ENCODE measurements at places on chromosomes 7 and 10.

- DNase-seq = no peak
Observed at GRCh38 chr10:70355051-70356021, 27.1 kb downstream of the LRRC20 start.

DNA sequence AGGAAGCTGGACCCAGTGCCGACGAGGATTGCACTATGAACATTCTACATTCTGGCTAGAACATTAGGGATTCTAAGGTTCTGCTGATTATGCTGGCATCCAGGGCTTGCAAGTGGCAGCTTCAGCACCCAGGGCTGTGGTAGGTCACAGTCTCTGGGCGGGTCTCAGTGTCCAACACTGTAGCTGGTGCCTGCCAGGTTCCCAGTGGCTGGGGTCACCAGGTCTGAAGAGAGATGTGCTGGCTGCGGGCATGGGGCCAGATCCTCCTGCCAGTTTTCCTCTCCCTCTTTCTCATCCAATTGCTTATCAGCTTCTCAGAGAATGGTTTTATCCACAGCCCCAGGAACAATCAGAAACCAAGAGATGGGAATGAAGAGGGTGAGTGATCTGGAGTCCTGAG, at the start of gene PTTG1IP2:
Gene PTTG1IP2 (plus strand): TSS at position 86 of the 400 bp plus-strand sequence. CDS start 148 bp downstream, at position 234.
- no peak for DNase-seq

DNA sequence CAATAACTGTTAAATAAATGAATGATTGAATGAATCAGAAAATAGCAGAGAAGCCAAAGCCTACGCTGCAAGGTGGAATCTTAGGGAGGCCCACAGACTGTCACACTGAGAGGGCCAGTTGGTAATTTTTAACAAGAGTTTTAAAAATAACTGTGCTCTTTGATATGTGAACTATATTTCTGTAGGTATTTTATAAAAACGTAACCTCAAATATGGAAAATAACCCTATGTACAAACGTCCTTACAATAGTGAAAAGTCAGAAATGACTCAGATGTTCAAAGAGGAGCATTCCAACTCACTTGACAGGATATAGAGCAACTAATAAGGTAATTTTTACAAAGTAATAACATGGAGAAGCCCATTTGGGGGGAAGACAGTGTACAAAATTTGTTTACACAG, 18.9 kb upstream of the TMEM273 start:
- DNase-seq = no peak

GRCh38 chr10:85851325-85851724, 515.3 kb downstream of the GRID1 start:
- no peak for DNase-seq

- DNase-seq = no peak
Observed at GRCh38 chr10:132406181-132406580, 9.2 kb downstream of the PWWP2B start.

DNA sequence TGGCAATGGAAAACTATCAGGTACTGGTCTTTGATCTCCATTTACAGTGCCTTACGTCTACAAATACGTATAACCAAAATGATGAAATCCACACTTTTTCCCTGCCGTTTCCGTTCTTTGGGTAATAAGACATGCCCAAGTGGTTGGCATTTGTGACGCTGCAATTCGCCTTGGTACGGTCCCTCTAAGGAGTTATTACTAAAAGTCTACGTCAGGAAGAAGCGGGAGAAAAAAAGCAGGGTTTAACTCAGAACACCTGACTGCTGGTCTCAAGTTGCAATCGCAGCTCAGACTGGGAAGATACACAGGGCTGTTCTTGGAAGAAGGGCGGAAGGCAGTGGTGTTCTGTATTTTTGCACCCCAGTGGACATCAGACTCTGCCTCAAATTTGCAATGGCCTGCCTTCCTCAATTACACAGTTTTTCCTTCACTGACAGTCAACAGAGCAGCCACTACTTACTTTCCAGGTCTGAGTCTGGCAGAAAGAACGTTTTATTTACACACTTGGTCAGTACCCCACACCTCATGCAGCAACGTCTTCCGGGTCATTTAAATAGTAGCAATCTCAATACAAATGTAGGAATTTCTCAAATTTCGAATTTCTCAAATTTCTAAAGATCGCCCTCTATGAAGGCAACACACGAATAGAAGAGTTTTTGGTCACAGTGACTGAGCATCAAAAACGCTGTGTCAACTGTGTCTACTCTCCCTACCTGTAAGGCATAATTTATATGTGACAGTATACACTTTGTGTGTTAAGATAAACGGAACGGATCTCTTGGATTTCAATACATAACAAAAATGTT, 2.1 kb downstream of the BAIAP2L1 start:
- no peak for DNase-seq

DNA sequence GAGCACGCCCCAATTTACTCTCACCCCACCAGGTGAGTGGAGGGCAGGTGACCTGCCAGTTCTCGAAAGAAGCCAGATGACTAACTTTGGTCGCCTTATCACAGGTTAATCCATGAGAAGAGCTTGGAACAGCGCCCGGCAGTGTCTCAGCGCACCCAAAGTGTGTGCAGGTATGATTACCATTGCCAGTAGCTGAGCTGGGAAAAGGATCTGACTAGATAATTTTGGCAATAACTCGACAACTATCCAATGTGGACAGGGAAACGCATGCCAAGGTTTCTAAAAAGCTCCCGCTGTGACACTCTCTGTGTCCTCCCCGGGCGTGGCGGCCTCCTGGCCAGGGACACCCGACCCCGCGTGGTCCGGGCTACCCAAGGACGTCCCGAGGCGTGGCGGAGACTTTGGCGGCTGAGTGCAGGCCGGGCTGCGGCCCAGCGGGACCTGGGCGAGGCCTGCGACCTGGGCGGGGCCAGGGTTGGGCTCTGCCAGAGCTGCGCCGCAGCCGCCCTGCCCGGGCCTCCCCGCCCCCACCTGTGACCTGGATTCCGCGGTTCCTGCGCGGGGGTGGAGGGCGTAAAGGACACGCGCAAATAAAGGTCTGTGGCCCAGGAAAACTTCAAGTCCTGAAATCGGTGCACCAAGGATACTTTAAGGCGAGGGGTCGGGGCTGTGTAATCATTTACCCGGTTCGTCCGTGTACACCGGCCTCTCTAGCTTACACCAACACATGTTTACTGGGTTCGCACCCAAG, 13.7 kb upstream of the WAPL start:
- DNase-seq = peak; percentile 89

- DNase-seq = no peak
Observed at GRCh38 chr10:130962240-130963051, 349.1 kb downstream of the TCERG1L start.

DNA sequence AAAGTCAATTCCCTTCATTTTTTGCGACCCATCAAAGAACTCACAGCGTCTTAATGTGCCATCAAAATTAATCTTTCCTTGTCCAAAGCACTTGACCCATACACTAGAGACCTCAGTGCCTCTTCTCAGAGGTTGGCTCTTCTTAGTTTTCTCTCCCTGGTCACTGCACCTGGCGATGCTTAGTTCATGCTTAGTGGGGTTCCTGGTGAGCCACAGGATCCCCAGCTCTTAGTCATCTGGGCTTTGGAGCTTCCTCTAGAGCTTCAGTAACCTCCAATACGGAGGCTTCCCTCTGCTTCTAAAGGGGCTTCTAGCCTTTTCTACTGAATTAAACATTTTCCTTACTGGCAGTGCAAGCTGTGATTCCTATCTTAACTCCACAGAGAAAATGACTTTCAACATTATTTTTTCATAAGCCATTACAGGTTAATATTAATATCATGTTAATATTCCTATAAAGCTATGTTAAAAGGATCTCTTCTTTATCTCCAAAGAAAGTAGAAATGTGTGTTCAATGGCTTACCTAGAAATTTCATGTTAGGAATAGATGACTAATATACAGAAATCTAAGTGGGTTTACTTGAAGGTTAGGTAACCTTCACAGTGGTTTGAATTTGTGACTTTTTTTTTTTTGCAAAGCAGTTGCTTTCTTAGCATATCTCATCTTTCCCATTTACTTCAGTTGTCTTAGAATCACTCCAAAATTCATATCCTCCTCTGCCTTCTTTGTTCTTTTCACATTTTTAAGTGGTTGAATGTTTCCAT, 295.2 kb downstream of the CAMK1D start:
- no peak for DNase-seq

DNA sequence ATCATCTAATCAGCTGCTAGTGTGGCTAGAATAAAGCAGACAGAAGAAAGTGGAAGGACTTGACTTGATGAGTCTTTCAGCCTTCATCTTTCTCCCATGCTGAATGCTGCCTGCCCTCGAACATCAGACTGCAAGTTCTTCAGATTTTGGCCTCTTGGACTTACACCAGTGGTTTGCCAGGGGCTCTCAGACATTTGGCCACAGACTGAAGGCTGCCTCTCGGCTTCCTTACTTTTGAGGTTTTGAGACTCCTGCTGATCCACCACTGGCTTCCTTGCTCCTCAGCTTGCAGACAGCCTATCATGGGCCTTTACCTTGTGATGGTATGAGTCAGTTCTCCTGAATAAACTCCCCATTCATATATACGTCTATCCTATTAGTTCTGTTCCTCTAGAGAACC, 26.0 kb downstream of the PLPP4 start:
- no peak for DNase-seq

DNA sequence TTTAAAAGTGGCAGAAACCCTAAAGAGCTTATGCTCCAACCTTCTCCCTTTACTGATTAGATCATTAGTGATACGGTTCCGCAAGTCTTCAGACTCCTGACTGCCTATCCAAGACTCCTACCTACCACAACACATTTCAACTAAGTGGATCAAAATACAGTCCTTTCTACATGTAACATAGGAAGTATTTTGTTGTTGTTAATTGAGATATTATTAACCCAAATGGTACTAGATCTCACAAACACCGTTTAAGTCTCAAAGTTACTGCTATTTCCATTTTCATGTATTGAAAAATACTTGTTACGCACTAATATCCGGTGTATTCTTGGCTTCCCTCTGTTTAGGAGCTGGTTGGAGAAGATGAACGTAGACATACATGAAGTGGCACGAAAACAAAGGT, 1.1 kb downstream of the FAM237B start:
- no peak for DNase-seq

- no peak for DNase-seq
Observed at GRCh38 chr7:79421751-79422150, 31.7 kb downstream of the MAGI2 start.

DNA sequence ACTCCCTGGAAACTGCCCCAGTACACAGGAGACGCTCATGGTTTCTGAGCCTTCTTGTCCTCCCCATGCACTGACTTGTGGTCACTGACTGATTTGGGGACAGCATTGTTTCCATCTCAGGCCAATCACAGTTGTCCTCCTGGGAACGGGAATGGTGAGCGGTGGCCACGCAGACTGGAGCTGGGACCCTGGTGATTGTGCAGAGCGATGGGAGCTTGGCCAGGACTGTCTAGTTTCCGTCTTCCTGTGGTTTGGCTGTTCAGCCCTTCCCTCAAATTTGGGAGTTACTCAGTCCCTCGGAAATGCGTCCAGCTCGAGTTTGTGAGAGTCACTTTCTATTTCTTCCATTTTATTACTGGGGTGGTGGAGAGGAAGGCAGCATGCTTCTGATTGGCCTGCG, 250.9 kb downstream of the ACTR3B start:
- no peak for DNase-seq

DNA sequence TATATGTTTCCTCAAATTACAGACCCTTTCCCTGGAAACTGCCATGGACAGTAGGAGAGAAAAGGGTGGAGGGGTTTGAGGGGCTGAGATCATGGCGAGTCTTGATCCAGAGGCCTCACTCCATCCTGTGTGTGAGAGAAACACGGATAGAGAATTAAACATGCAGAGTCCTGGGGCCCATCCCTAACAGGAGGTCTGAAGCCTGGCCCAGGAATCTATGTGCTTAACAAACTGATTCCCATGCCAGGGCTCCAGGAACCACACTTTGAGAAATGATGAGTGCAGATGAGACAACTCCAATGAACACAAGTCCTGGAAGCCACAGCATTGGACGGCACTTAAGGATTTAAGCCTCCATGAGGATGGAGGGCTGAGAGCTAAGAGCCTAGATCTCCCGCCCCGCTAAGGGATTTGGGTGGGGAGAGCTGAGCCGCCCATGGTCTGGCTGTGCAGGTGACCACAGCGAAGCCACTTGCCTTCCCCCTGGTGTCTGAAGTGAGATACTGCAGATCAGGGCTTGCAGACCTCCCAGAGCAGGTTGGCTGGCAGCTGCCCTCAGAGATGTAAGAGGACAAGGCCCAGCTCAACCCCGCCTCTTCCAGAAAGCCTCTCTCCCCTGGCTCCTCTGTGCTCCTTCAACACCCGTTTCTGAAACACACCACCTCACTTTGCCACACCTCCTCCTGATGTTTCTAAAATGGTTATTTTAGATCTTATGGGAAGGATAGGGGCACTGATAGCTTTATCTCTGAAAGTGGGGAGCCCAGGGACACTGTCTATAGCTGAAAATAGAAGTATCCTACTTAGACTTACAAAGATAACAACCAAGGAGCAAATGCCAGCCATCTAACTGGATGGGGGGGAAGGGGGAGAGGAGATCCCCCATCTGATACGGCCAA, 24.8 kb upstream of the EIF5AL1 start:
- peak; percentile 42 for DNase-seq

DNA sequence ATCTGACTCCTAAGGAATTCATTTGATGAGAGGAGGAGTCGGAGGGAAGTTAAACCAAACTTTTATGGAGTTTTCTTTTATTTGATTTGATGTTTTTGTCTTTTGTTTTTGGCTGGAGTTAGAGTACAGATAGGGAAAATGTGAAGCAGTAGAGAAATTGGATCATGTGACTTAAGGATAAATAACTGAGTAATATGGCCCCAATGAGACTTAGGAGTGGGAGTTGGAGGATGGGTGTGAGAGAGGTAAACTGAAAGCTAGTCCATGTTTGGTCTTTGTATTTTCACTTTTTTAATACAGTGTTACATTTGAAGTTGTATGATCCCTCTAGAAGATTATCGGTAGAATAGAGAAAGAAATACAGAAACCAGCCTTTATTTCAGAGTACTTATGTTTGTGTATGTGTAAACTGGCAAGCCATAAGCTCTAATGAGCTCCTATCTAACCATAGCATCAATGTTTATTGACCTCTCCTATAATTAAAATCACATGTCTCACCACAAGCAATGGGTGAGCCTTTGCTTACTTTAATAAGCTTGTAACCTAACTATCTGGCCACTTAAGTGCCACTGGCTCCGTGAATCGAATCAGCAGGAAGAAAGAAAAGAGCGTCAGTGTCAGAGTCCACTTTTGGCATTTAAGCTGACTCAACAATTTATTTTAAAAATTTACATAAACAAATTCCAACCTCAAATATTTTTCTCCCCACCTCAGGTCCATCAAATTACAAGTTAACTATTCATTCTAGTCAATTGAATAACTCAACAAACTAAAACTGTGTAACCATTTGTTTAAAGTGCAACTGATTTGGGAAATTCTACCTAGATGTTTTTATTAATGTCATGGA, 113.8 kb downstream of the EPDR1 start:
- DNase-seq = peak; percentile 26

DNA sequence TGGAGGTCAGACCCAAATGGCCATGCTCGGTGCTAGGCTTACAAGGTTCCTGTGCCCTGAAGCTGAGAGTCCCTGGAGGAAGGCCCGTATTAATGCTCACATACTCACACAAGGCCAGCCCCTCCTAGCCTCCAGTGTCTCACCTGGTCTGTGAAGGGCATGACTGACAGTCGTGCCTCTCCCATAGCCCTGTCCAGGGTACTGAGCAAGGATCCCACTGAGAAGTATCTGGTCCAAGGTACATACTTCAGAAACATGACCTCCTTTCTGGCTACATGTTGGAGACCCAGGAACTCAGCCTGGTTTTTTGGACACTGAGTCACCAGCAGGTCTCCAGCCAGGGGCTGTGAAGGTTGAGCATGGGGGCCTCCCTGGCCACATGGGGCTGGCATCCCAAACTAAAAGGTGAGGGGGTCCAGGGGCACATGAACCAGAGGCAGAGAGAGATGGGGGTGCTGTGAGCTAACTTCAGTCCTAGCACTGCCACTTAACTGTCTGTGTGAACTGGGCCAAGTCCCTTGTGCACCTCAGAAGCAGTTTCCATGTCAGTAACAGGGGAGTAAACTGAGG, 17.6 kb upstream of the RASGEF1A start:
- peak; percentile 91 for DNase-seq
